Kidney epithelial cell (primary cell): ENCODE measurements at places on chromosomes 5 and 9. TPM values are rescaled to one million over a fixed set of nuclear protein-coding genes. Genes with fewer than 3 reads are reported as not detected.

GRCh38 chr9:109801484-109801883 is 21.5 kb downstream of the PALM2AKAP2 start:
- no peak for DNase-seq

FAXDC2 gene
- 0.62 and 2.6 TPM in 2 replicates for total RNA-seq

LCN12 gene
- total RNA-seq: 1.2 TPM in 1 of 2 replicates, not detected in the other

DNA sequence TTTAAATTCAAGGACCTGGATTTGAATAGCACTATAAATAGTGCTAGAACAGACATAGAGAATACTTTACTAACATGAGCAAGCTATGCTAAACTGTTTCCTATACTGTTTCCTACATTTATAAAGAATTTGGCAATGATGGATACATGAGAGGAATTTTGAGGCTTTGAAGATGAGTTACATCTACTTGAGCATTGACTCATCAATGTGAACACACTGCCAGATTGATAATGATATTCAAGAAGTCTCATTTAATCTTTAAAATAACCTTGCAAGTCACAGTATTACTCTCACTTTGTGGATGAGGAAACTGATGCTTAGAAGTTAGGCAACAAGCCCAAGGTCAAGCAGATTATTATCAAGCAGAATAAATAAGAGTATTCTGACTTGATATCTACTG is 281.9 kb downstream of the DNAH5 start:
- DNase-seq: no peak

GRCh38 chr5:126007841-126008240 is 415.4 kb upstream of the GRAMD2B start:
- DNase-seq: no peak

DNA sequence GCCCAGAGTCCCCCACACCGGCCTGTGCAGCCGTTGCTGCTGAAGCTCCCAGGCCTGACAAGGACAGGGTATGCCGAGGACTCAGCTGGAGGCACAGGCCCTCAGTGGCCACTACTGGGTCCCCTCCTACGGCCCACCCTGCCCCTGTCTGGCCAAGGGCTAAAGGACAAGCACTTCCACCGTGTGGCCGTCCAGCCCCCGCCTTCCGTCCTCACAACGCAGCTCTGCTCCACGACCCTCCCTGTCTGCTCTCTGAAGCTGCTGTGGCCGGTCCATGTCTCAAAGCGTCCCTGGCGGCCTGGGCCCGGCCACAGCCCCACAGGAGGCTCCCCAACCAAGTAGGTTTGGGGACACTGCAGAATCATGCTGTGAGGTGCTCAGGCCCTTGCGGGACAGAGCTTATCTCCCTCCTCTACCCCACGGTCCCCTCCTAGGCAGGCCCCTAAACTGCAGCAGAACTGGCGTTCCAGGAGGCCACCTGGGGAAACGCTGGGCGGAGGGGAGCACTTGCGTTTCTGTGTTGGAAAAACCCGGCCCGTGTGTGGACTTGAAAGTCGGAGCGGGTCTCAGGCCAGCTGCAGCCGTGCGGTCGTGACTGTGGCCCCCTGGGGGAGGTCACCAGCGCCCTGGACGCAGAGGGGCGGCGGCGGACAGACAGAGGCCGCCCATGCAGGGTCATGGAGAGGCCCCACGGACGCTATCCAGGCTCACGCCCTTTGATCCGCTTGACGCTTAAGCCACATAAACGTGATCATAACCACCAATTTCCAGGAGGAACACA is 45.6 kb downstream of the NKD2 start:
- DNase-seq: no peak
